Suppressor macrophage (primary cell): ENCODE measurements at places on chromosomes 7 and 10.

DNA sequence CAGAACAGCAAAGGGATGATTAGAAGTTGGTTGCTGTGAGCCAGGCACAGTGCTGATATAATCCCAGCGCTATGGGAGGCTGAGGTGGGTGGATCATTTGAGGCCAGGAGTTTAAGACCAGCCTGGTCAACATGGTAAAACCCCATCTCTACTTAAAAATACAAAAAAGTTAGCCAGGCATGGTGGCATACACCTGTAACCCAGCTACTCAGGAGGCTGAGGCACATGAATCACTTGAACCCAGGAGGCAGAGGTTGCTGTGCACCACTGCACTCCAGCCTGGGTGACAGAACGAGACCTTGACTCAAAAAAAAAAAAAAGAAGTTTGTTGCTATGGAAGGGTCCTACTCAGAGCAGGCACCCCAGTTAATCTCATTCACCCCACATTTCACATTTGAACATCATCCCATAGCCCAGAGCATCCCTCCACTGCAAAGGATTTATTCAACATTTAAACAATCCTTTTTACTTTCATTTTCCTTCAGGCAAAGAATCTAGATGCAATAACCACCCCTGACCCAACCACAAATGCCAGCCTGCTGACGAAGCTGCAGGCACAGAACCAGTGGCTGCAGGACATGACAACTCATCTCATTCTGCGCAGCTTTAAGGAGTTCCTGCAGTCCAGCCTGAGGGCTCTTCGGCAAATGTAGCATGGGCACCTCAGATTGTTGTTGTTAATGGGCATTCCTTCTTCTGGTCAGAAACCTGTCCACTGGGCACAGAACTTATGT, 4.1 kb downstream of the IL6 start:
- DNase-seq: peak; percentile 32

GRCh38 chr7:82704121-82704520, 260.5 kb upstream of the CACNA2D1 start:
- DNase-seq: no peak

GRCh38 chr7:7157177-7157886, 25.0 kb upstream of the C1GALT1 start:
- no peak for DNase-seq

DNA sequence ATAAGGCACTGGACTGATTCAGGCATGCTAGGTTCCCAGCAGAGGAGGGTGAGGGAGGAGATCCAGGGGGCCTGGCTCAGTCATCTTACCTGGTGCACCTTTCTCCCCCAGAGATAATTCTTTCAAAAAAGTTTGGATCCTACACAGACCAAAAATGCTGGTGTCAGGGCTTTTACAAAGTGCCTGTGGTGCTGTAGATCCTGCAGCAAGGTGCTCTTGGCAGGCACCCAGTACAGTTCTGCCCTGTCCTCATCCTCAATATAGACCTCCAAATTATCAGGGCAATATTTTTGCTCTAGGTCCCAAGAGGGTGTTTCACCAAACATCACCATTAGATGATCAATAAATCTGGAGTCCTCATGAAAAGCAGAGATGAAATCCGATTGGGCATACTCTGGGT, 78.5 kb upstream of the IGFBP3 start:
- no peak for DNase-seq

DNA sequence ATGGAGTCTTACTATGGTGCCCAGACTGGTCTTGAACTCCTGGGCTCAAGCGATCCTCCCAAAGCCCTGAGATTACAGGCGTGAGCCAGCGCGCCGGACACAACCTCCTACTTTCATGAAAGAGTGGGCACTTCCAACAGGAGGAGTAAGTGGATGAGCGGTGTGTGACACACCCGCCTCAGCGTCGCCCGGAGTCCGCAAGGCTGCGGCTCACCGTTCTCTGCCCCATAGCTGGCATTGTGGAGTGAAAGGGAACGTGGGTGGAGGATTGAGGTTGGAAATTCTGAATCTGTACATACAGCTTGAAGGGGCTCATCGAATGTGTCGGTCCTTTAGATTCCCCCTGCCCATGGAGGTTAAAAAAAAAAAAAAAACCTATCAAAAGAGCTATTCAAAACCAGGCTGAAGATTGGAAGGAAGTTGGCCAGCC, 524 bp upstream of the PRXL2A start:
- DNase-seq: peak; percentile 61

DNA sequence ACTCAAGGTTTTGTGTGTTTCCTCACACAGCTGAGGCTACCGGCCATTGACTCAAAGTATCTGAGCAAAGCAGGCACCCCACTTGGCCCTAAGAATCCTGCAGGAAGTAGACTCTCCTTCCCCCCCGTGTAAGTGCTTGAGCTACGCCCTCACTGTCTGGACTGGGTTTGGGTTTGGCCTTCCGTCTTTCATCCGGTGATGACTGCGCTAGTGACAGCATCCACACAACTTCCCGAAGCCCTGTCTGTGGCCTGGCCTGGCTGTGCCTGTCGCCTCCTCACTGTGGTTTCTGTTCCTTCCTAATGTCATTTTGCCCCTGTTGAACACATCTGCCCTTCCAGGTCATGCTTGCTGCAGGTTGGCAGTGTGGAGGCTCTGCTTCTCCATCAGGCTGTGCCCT, 14.5 kb downstream of the C7orf57 start:
- DNase-seq: peak; percentile 76

- DNase-seq: no peak
These were observed 62.8 kb downstream of the MTPN start for GRCh38 chr7:135914346-135914745.

DNA sequence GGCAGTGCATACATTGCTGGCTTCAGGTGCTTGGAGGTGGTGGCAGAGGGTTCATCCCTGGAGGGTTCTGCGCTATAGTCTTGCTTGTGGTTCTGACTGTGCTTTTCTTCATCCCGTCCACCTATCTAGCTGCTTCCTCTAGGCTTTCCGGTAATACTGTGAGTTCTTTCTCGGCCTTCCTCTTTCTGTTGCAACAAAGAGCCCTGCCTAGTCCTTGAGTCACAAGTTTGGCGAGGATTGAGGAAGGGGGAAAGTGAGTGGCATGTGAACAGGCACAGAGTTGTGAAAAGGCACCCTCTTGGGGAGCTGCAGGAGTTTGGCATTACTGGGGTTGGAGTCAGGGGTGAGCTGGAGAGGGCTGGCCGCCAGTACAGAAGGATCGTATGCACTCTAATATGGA, 123.0 kb downstream of the SH2D4B start:
- DNase-seq: peak; percentile 91

- no peak for DNase-seq
These were observed 64.8 kb downstream of the ARMC3 start for GRCh38 chr10:22992621-22993020.

DNA sequence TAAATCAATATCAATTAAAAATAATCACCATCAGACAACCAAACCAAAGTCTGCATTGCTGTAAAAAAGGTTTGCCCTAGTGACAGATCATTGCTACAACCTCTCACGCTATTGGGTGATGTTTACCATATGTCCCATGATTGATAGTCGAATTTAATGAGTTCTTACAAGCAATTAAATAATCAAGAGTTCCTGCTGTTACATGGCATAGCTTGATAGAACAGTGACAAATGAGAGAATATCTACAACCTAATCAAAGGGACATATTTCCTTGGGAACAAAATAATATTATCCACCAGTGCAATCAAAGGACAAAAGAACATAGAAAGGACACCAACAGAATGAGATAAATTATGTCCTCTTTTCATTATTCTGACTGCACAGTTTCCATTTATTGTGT, 387.4 kb downstream of the ETV1 start:
- DNase-seq: no peak

- peak; percentile 79 for DNase-seq
These were observed 10.9 kb downstream of the CDHR1 start for GRCh38 chr10:84205049-84205852.

- DNase-seq: no peak
These were observed 9.1 kb downstream of the MMP21 start for GRCh38 chr10:125766511-125766910.

DNA sequence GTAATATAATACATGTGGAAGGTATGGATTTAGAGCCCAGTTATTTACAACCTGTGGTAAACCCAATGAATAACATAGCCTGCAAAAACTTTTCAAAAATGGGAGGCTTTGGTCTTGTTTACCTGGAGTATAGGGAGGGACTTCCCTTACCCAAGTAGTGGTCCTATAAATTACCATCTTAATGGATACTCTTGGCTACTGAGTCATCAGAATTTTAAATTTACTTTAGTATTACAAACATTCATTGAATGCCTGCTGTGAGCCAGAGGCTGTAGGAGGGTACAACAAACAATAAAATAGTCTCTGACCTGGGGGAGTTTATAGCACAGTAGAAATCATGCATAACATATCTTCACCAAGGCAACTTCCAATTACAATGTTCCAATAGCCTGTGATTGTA, 365.1 kb downstream of the BBS9 start:
- DNase-seq: no peak

DNA sequence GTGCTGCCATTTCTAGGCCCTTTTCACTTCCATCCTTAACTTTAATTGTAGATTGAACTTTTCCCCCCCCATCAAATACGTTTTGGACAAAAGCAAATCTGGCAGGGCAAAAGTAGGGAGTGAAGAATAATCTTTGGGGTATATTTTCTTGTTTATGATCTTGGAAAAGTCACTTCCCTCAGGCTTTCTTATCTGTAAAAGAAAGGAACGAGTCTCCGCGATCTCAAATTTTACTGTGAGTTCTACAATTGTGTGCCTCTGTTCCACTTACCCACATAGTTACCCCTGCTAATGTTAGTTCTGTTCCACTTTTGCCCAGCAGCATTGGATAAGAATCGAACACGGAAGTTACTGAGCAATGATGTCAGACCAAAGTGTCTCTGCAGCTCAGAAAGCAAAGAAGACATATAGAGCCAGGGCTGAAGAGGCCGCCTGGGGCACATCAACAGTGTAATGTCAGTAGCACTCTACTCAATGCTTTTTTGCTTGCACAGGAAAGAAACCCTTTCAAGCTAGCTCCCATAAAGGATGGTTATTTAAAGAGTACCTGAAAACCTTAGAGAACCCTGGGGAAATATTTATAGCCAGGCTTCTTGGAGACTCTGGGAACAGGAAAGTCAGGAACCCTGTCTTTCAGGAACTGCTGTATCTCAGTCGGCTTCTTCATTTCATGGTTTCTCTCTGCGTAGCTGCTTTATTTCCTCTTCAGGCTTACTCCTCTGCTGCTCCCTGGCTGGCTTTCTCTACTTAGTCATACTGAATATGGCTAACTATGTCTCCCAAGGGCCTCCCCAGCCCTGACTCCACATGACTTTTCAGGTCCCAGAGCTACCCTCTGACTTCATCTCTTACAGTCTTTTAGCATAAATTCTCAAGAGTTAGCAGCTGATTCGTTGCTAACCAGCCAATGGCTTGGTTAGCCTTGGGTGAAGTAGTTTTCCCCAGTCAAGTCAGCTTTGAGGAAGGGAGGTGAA, 123.7 kb upstream of the FAM3C start:
- peak; percentile 64 for DNase-seq

GRCh38 chr7:30984359-30985107, 20.8 kb downstream of the GHRHR start:
- DNase-seq: no peak

- DNase-seq: no peak
These were observed 9.6 kb upstream of the MRPS24 start for GRCh38 chr7:43878867-43879266.

DNA sequence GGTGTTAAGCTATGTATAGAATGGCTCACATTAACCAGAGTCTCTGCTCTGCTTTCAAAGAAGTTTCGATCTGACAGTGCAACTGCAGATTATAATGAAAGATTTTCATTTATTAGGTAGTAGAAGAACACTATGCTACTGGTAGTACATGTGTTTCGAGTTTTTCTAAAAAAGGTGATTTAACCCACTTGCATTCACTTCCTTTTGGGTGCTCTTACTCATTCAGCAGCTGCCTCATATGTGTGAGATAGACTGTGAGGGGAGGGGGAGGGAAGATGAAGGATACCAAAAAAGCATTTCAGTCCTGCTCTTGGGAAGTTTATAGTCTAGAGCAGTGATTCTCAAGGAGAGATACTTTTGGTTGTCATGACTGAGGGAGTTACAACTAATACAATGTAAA, 20.4 kb downstream of the PLEKHA8 start:
- DNase-seq: no peak

DNA sequence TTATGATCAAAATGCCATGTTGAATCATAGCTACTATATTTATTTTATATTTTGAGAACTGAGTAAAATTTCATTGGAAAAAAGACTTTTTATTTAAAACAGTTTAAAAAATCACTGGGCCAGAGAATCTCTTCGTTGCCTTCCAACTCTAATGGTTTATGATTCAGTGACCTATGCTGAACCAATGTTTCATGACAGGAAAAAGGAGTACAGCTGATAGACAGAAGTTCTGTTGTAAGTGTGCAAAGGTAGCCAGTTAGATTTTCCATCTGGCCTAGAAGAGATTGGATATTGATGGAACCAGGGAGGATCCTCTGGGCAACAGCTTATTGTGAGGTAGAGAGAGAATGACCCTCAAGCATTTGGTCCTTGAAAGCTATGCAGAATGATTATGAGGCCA, 745.8 kb downstream of the SUGCT start:
- DNase-seq: no peak

GRCh38 chr7:117350027-117350426, 27.2 kb upstream of the WNT2 start:
- no peak for DNase-seq

DNA sequence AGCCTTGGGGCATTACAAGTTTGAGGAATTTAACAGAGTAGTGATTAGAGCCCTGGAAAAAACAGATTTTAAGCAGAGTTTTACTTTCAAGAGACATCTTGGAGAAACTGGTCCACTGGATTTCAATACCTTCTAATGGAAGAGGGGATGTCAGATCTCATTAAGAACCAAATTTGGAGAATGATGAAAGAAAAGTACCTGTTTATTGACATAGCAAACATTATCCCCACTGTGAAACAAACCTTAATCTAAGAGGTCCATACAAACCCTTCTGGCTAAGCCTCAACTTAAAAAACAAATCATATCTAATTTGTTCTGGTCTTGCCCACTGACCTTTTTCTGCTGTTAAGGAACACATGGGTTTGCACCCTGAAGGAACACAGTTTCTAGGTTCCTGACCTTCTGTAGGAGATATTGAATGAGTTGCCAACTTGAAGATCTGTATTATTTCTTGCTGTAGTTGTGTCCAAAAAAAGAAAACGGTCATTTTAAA, 53.5 kb downstream of the LAMB1 start:
- DNase-seq: no peak

GRCh38 chr10:52280051-52280450, 34.0 kb upstream of the DKK1 start:
- DNase-seq: no peak

GRCh38 chr10:103507235-103508191, 14.0 kb downstream of the NEURL1 start:
- DNase-seq: no peak

- DNase-seq: no peak
These were observed 118.7 kb upstream of the NEBL start for GRCh38 chr10:21015851-21016250.

- no peak for DNase-seq
These were observed 43.3 kb downstream of the NRP1 start for GRCh38 chr10:33291053-33291592.

DNA sequence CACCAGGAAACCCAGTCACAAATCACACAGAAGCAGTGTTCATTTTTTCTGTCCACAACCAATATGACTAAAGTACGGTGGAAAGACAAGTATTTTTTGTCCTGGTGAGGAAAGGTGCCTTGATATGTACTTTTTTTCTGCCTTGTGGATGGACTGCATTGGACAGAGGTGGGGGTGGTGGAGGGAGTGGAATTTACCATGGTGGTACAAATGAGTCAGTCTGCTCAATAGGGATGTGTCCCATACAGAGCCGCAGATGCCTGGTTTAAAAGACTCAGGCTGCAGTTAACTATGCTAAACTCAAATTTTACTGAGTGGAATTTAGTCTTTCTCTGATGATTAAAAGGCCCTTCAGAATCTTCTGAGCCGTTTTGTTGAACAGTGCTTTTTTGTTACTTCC, 674.5 kb upstream of the GALNT17 start:
- DNase-seq: no peak

GRCh38 chr10:123043409-123043925, 34.7 kb downstream of the ACADSB start:
- peak; percentile 51 for DNase-seq
